ENCODE measurements at places on chromosomes 7 and 10.
A peak's percentile ranks its signal among the peaks of the same experiment; 100 is the strongest.

- no peak for DNase-seq
Measured at GRCh38 chr10:69262292-69262751, 16.0 kb upstream of the HK1 start.

- no peak for DNase-seq
Measured at GRCh38 chr7:130385600-130386066, 5.3 kb downstream of the CPA1 start.

DNA sequence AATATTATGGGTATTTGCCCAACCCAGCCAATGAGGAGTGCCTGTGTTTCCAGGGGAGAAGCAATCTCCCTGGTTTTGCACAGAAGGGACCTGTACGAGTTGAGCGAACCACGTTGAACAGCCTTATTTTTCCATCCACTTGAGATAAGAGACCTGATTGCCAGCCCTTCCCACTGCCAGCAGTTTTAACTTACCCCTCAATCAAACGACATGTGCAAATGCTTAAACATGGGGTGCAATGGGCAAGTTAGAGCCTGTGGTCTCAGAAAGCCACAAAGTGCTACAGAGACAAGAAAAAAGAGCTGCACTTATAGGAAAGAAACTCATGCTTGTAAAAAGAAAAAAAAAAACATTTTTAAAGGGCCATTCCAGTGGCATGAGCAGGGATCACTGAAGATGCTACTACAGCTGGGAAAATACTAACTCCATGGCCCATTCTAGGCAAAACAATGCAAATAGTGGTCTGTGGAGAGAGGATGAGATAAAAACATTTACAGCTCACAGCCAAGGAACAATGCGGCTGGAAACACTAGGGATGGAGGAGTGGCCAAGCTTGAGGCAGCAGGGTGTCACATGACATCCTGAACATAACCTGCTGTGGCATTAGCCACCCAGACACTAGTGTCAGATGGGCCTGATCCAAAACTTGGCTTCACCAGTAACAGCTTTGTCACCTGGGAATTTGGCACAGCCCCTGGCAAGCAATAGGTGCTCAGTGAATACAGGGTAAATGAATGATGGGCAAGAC, 162.8 kb downstream of the ELMO1 start:
- no peak for DNase-seq

- DNase-seq, result no peak
Measured at GRCh38 chr7:82286096-82286797, 157.3 kb downstream of the CACNA2D1 start.

GRCh38 chr7:2104107-2104710, 128.5 kb downstream of the MAD1L1 start:
- peak; percentile 76 for DNase-seq

GRCh38 chr10:4839353-4839752, 13.3 kb downstream of the AKR1E2 start:
- no peak for DNase-seq

GRCh38 chr10:113049881-113050280, 99.8 kb downstream of the TCF7L2 start:
- no peak for DNase-seq

- no peak for DNase-seq
Measured at GRCh38 chr7:69277366-69277765, 320.9 kb upstream of the AUTS2 start.
